ENCODE measurements at places on chromosomes 16 and 17. TPM values are rescaled to one million over a fixed set of nuclear protein-coding genes. Genes with fewer than 3 reads are reported as not detected.

TLCD2 gene
- total RNA-seq = 13.3 TPM

OTOP3 gene
- not detected for total RNA-seq

CUEDC1 gene
- total RNA-seq = 19.7 TPM

MYH13 gene
- not detected for total RNA-seq

KRTAP17-1 gene
- not detected for total RNA-seq

AIPL1 gene
- total RNA-seq = not detected

MMP25 gene
- 4.2 TPM for total RNA-seq

NOS2 gene
- 2.2 TPM for total RNA-seq
